ENCODE measurements at places on chromosomes 4 and X. TPM values are rescaled to one million over a fixed set of nuclear protein-coding genes. Genes with fewer than 3 reads are reported as not detected.
A peak's percentile ranks its signal among the peaks of the same experiment; 100 is the strongest.

Gene GBA3
- total RNA-seq, result not detected

DNA sequence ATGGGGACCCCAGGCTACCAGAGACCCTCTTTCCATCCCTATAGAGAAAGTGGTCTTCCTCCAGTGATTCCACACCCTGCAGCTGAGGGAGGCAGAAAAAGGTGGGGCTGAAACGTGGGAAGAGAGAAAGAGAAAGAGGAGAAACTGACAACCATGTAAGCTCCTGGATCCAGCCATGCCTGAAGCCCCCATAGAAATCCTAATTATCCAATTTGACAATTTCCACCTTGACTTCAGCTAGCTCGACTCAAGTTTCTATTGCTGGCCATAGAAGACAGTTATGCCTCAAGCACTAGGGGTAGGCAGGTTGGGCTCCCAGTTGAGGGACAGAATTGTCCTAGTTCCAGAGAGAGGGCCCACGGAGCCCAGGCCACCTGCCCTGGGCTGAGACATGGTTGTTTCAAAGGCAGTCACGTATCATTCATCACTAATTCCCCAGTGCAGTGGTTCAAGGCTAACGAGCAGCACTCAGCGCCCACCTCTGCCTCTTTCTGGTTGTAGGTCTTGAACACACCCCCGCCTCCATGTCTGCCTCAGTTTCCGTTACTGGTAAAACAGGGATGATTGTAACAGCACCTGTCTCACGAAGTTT, 39.8 kb upstream of the ASMTL start:
- no peaks in the 10 kb centered on the region for H3K27me3 ChIP-seq
- H3K4me1 ChIP-seq, result no peaks in the 10 kb centered on the region
- H3K36me3 ChIP-seq, result no peaks in the 10 kb centered on the region
- no peak for DNase-seq
- H3K27ac ChIP-seq, result no peak overlapping the region

GRCh38 chr4:101348995-101349800, 1.9 kb upstream of the PPP3CA start:
- H3K4me3 ChIP-seq, result no peak overlapping the region
- no peaks in the 10 kb centered on the region for H3K36me3 ChIP-seq
- peak; percentile 49 for DNase-seq
- no peaks in the 10 kb centered on the region for H3K4me1 ChIP-seq
- peak overlapping the region; percentile 98 for H3K27ac ChIP-seq
- H3K27me3 ChIP-seq, result no peaks in the 10 kb centered on the region

DNA sequence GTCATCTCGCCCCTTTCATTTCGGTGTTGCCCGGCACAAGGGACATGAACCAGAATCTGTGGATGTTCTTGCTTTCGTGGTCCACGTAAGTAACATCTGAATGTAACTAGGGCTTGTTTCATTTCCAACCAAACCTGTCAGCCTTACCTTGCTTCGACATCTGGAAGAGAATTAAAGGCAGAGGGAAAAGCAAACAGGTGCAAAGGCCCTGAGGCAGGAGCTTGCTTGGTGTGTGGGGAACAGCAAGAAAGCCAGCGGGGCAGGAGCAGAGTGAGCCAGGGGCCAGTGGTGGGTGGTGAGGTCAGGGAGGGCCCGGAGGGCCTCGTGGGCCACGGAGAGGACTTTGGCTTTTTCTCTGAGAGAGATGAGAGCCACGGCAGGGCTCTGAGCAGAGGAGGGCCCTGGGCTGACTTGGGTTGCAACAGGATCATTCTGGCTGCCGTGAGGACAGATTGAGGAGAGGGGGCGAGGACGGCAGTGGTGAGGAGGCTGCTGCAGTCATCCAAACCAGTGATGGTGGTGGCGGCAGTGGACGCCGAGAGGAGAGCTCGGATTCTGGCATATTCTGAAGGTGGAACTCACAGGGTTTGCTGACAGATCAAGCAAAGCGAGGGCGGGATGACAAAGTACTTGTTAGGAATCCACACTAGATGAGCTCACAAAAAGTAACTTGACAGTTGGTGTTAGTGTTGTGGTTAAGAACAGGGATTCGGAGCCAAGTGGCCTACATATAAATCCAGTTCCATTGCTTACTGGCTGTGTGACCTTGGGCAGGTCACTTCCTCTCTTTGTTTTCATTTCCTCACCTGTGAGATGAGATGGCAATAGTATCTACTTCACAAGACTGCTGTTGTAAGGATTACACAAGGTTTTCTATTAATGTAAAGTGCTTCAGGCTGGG, 6.8 kb upstream of the WDR13 start:
- no peaks in the 10 kb centered on the region for H3K27me3 ChIP-seq
- DNase-seq, result no peak
- H3K36me3 ChIP-seq, result no peaks in the 10 kb centered on the region
- no peaks in the 10 kb centered on the region for H3K4me1 ChIP-seq
- no peak overlapping the region for H3K4me3 ChIP-seq

Gene SOX3
- total RNA-seq, result not detected

- H3K27ac ChIP-seq, result no peak overlapping the region
- no peak for DNase-seq
- H3K4me3 ChIP-seq, result no peak overlapping the region
- H3K4me1 ChIP-seq, result no peaks in the 10 kb centered on the region
- H3K36me3 ChIP-seq, result no peaks in the 10 kb centered on the region
Measured at GRCh38 chr4:113355550-113356371, 306.3 kb downstream of the ANK2 start.

- no peaks in the 10 kb centered on the region for H3K27me3 ChIP-seq
- no peaks in the 10 kb centered on the region for H3K36me3 ChIP-seq
- no peak overlapping the region for H3K4me3 ChIP-seq
Measured at GRCh38 chr4:139574641-139575040, 18.6 kb upstream of the SETD7 start.

- DNase-seq, result no peak
- no peaks in the 10 kb centered on the region for H3K36me3 ChIP-seq
- no peaks in the 10 kb centered on the region for H3K27me3 ChIP-seq
- H3K4me1 ChIP-seq, result peaks cover 12% of the 10 kb centered on the region
- no peak overlapping the region for H3K4me3 ChIP-seq
- H3K27ac ChIP-seq, result no peak overlapping the region
Measured at GRCh38 chrX:153638041-153638371, 9.0 kb upstream of the DUSP9 start.

GRCh38 chrX:20527558-20528011, 260.9 kb upstream of the RPS6KA3 start:
- H3K27ac ChIP-seq, result no peak overlapping the region
- H3K4me1 ChIP-seq, result no peaks in the 10 kb centered on the region
- H3K36me3 ChIP-seq, result no peaks in the 10 kb centered on the region
- DNase-seq, result peak; percentile 18
- H3K4me3 ChIP-seq, result no peak overlapping the region

GRCh38 chr4:42282081-42282901, 115.0 kb upstream of the SHISA3 start:
- peak overlapping the region; percentile 68 for H3K27ac ChIP-seq
- H3K27me3 ChIP-seq, result no peaks in the 10 kb centered on the region
- H3K4me1 ChIP-seq, result peaks cover 24% of the 10 kb centered on the region
- H3K36me3 ChIP-seq, result no peaks in the 10 kb centered on the region
- peak; percentile 51 for DNase-seq

DNA sequence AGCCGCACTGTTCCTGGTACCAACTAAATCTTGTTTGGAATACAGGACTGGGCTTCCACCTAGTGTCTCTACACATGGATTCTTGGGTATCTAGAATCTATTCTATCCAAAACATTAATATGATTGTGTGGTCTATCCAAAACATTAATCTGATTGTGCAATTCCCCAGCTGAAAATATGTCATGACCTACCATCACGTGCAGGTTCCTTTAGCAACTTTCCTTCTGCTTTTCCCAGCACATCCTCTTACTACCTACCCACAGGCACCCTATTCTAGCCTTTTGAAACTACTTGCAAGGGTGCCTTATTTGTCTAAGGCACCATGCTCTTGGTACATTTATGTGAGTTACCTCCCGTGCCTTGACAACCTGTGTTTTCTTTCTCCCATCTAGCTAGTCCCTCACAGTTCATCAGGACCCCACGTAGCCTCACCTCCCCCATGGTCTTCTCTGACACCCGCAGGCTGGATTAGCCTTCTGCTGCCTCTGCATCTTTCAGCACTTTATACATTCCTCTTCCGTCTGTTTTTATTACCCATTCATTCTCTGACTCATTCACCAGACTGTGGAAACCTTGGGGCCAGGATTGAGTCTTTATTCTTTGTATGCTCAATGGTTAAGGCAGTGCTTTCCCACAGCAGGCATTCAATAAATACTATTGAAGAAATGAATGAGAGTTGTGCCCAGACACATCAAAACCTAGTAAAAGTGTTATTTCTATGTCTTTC, 88.8 kb upstream of the FAM9B start:
- H3K27ac ChIP-seq, result no peak overlapping the region
- no peak overlapping the region for H3K4me3 ChIP-seq
- H3K27me3 ChIP-seq, result no peaks in the 10 kb centered on the region
- DNase-seq, result peak; percentile 4
- no peaks in the 10 kb centered on the region for H3K4me1 ChIP-seq

DNA sequence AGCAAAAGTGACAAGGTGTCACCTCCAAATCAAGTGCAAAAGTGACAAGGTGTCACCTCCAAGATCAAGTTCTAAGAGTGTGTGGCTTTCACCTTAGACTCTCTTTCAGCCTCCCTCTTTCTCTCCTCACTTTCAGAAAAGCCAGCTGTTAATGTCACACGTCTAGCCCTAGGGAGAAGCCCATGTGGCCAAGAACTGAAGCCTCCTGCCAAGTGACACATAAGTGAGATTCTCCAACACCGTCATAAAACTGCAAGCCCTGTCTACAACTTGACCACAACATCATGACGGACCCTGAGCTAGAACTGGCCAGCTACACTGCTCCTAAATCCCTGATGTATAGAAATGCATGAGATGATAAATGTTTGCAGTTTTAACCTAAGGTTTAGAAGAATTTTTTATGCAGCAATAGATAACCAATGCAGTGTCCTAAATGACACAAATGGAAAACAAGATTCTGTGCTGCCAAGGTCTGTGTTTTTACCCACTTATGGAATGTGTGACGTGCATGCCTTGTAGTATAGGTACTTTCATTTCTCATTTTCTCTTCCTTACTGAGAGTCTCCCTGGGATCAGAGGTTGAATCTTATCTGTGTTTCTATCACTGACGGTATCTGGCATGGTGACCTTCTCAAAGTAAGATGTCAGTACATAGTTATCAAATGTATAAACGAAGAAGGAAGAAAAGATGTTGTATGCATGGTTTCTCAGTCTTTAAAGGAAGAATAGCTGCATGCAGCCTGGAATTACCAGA, 25.0 kb downstream of the NLGN4X start:
- no peak overlapping the region for H3K27ac ChIP-seq
- H3K4me3 ChIP-seq, result no peak overlapping the region
- H3K36me3 ChIP-seq, result no peaks in the 10 kb centered on the region
- no peak for DNase-seq
- H3K4me1 ChIP-seq, result no peaks in the 10 kb centered on the region
- H3K27me3 ChIP-seq, result no peaks in the 10 kb centered on the region

Gene ZDHHC15
- total RNA-seq, result 4.4 TPM

DNA sequence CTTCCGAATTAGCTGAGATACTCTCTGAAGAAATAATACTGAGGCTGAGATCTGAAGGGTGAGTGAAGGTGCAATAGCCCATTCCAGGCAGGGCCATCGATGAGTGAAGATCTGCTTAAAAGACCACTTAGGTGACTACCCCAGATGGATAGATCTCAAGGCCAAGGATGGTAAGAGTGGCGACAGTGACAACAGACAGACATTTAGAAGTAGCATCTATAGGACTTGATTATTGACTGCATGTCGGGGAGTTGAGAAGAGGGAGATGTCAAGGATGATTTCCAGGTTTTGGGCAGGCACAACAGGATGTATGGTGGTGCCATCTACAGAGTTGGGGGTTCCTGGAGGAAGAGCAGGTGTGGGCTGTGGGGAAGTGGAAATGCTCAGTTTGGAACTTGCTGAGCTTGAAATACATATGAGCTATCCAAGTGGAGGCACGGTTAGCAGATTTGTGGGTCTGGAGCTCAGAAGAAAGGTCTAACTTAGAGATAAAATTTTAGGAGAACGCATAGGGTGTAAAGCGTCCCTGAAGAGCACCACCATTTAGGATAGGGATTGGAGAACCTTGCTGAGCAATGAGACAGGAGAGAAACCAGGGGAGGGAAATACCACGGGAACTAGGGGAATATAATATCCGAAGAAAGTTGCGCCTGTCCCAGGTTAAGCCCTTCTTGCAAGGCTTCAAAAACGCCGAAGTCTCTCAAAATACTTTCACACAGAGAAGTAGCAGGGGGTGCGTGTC, 688 bp downstream of the UFSP2 start:
- H3K27ac ChIP-seq, result peak overlapping the region; percentile 95
- H3K27me3 ChIP-seq, result no peaks in the 10 kb centered on the region
- no peaks in the 10 kb centered on the region for H3K36me3 ChIP-seq

Gene PRKX
- total RNA-seq, result 34.1 TPM

GRCh38 chr4:153788413-153789276, at the start of gene SFRP2:
Gene SFRP2, minus strand, starts transcription at chr4:153789083. Its CDS starts 248 bp downstream, at chr4:153788835.
- peaks cover 15% of the 10 kb centered on the region for H3K4me1 ChIP-seq
- H3K27me3 ChIP-seq, result no peaks in the 10 kb centered on the region
- peak; percentile 18 for DNase-seq
- H3K36me3 ChIP-seq, result no peaks in the 10 kb centered on the region
- H3K27ac ChIP-seq, result peak within 1 kb of the TSS; percentile 57

- H3K27ac ChIP-seq, result peak overlapping the region; percentile 41
- no peak overlapping the region for H3K4me3 ChIP-seq
- no peak for DNase-seq
- peaks cover 98% of the 10 kb centered on the region for H3K4me1 ChIP-seq
Measured at GRCh38 chr4:143391261-143391660, 54.6 kb downstream of the GAB1 start.

Data from tibial nerve (tissue), 4 donors.